ENCODE measurements at places on chromosomes 13 and 19.

- DNase-seq, result no peak
These were observed 348.1 kb downstream of the FOXO1 start for GRCh38 chr13:40318366-40318765.

DNA sequence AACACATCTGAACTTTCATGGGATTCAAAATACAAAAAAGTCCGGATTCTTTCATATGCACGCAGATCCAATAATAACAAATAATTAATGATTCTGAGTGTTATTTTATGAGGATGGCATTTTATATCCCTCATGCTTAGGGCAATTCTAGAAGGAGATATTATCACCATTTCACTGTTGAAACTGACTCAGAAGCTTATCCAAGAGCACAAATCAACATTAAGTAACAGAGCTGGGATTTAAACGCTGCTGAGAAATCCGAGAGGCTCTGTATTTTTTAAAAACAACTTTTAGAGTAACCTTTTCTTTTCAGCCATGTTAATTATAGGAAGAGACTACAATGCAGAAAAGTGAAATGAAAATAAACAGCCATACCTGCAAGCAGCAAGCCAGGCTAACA is 30.3 kb downstream of the ATP7B start:
- DNase-seq, result no peak

DNA sequence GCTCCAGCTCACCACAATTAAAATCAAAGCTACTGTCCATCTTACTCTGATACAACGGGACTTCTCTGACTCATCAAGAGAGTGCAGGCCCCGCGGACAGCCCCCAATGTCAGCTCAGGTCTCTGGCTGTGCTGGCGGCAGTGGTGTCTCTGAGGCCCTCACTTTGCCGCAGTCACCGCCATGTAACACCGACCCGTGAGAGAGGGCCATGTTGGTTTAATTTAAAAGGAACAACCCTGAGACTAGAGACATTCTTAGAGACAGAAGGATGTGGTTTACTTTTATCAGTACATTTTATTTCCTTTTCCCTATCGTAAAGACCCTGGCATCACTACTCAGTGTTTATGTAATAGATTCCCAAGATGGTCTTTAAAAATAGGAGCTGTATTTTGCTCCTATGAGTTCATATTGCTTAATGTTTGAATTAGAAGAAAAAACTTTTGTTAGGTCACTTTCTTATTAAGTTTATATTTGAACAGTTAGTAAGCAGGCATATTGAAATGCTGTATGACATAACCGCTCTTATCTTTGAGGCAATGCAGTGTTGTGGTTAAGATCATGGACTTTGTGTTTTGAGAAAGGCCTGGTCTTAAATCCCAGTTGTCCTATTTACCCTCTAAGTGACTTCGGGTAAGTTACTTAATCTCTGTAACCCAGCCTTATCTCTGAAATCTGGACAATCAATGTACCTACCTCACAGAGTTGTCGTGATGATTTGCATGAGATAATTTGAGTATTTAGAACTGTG is 23.4 kb downstream of the DGKH start:
- DNase-seq, result no peak

DNA sequence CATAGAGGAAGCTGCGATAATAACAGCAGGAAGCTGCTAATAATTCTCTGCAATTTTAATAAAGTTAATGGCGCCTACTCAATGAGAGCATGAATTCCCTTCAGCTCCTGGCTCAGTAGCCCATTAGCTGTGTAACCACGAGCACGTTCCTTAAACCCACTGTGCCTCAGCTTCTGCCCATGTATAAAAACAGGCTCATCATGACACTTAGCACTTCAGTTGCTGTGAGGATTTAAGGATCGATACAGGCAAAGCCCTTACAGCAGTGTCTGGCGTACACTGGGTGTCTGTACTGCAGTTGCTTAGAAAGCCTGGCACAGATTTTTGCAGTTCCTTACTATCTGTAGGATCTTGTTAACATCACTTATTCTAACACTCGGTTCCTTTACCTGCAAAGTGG is 673.4 kb upstream of the ARGLU1 start:
- no peak for DNase-seq

DNA sequence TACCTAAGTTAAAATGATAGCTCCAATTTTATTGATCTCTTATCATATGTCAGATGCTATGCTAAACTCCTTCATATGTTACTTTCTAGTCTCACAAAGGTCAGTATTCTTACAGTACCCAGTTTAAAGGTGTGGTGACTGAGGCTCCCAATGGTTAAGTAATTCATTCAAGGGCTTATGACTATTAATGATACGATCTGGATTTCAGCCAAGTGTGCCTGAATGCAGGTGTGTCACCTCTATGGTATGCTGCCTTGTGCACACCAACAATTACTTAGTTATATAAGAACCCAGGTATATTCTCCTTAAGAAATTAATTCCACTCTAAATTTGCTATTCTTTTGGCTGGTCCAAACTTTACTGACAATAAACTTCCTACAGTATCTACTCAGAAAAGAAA is 84.6 kb upstream of the TRPC4 start:
- no peak for DNase-seq

GRCh38 chr19:49497047-49497788 is 984 bp downstream of the RPS11 start:
- peak; percentile 78 for DNase-seq

DNA sequence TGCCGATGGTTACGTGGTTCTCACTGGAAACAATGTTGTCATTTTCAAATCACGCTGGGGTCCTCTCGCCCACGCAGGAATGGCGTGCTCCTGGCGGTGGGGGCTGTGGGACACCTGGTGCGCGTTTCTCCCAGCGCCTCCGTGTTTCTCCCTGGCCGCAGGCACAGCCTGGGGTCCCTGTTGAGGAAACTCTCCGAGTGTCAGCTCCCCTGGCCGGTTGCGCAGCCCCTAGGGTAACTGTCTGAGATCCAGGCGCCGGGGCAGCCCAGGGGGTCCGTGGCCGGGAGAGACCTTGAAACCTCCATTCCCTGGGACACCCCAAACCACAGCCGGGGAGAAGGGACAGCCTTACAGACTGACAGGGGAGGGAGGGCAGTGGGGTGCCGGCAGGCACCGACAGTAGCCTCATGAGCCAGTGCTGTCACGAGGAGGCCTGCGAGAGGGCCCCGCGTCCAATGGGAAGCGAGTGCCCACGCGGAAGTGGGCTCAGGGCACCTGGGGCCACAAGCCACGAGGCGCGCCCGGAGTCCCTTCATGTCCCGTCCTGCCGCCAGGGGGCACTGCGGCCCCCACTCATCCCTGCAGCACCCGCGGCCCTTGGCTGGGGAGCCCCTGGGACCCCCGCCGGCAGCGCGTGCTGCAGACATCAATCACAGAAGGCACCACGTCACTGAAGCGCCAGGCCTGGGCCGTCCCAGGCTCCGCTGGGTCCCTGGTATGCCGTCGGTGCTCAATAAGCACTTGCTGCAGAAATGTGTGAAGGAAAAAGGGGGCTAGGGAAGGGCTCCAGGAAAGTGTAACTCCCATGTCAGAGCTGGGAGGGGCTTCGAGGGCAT is 9.5 kb downstream of the ADAMTSL5 start:
- DNase-seq, result peak; percentile 59

DNA sequence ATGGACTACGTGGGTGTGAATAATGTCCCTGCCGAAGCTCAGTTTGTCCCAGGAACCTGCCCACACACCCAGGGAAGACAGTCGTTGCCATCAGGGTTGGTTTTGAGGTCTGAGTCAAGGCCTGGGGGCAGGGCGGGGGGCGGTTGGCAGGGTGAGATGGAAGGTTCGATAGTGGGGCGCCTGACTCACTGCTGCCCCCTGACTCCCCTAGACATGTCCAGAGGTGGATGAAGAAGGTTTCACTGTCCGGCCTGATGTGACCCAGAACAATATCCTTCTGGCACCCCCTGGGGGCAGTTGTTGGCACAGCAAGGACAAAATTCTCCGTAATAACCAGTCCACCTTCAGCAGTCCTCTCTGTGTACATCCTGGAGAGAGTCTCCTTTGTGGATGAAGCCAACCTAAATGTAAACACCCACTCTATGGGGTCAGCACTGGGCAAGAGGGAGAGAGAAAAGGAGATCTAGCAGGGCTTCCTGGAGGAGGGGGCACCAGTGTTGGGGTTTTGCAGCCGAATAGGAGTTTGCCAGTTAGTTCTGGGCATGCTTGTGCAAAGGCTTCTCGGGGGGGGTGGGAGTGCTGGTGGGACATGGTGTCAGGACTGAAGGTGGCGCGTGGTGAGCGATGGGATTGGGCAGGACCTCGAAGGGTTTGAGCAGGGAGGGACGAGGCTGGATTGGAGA is 19.6 kb upstream of the B3GNT3 start:
- DNase-seq, result no peak

- DNase-seq, result no peak
These were observed 71.1 kb upstream of the RFC3 start for GRCh38 chr13:33746867-33747266.

GRCh38 chr13:106796280-106797047 is 228.5 kb upstream of the ARGLU1 start:
- no peak for DNase-seq

DNA sequence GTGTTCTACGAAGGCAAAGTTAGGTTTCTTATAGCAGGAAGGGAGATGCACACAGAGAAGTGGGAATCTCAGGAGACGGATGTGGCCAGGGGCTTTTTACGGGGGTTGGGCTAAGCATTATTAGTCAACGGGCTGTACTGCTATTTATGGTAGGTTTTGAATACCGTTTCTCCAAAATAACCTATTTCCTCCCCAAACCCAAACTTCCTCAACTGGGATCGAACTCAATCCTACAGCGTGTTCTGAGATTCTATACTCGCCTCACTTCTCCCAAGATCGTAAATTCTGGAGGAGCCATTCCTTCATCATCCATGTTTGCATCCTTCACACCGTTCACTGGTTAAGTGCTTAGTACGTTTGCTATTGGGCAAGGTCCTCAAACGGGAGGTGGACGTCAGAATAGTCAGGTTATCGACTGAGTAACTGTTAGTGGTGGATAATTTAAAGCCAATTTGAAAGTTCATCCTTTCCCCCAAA is 1.2 kb upstream of the TRIM13 start:
- no peak for DNase-seq

- DNase-seq, result no peak
These were observed 91.1 kb upstream of the SOX1 start for GRCh38 chr13:111975539-111976473.

DNA sequence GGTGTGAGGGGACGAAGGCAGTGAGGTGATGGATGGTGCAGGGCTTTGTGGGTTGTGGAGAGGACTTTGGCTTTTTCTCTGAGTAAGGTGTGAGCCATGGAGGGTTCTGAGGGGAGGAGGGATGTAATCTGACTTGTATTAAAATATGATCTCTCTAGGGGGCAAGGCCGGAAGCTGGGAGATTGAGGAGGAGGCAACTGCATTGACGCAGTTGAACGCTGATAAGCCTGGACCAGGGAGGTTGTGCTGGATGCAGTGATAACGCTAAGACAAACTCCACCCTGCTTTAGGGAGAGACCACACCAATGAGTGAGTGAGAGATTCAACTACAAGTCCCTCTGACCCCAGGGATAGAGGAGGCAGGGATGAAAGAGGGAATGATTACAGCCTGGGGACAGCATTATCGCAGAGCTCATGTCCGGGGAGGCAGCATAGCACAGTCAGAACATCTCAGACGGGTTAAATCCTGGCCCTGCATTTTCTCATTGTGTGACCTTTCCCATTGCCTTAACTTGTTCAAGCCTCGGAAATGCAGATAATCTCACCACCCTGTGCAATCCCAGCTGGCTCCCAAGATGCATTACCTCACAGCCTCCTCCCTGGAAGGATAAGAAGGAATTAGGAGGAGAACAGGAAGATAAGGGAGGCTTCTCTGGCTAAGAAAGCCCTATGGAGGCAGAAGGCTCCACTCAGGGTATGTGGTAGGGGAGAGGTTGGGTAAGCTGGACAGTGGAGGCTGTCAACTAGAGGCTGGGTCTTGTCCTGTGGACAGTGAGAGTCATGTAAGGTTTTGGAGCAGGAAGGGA is 124.2 kb downstream of the CACNA1A start:
- no peak for DNase-seq

GRCh38 chr13:27006519-27007161 is 165.0 kb downstream of the USP12 start:
- DNase-seq, result no peak

GRCh38 chr13:94315188-94315587 is 164.3 kb downstream of the DCT start:
- no peak for DNase-seq

DNA sequence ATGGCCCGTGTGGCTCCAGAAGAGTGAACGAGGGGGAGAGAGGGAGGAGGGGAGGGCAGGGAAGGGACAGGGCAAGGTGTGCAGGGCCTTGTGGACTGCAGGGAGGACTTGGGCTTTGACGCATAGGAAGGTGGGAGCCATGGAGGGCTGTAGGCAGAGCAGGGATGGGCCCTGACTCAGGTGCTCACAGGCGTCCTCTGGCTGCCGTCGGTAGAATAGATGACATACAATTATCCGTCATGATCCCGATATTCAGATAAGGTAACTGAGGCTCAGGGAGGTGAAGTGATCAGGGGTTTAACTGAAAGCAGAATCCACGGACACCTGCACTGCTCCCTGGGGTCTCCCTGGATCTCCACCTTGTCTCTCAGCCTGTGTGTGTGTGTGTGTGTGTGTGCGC is 3.4 kb downstream of the C3 start:
- no peak for DNase-seq

DNA sequence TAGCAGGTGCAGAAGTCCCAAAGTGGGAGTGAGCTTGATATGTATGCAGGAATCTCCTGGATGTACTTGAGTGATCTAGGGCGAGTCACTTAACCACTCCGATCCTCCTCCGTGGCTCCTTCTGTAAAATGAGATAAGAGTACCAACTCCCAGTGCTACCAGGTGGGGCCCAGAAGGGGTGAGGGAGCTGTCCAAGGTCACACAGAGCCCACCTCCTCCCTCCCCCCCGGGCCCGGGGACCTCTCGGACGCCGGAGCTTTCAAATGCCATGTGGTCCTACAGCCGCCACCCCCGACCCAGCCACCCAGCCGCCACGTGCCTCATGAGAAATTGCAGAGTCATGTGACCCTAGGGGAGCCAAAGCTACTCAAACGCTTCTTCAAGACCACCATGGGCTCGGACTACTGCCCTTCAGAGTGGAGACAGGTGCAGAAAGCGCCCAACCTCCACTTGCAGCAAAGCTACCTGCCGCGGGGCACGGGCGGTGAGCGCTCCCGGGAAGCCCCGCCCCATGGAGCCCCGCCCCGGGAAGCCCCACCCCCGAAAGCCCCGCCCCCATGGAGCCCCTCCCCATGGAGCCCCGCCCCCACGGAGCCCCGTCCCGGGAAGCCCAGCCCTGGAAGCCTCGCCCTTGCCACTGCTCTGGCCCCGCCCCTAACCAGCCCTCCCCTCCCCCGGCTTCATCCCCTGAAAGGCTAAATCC is 10.1 kb upstream of the ZNF358 start:
- peak; percentile 73 for DNase-seq

DNA sequence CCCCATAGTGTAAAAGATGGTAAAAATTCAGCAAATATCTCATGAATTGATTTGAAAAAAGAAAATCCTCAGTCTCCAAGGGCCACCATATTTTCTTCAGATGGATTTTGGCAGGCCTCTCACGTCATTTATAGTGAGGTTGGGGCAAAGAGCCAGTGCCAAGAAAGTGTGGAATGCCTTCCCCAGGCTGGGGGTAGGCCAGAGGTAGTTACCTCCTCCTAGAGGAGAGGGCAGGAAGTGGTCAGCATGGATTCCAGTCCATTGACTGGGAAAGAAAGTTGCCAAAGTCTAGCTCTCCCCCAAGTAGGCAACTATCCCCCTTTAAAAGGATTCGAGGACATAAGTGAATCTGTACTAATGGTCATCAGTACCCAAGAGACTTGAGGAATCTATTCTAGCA is 68.4 kb upstream of the KCTD4 start:
- DNase-seq, result no peak
